NCI-H446 (cell line): ENCODE measurements at places on chromosomes 3 and 15.

GRCh38 chr3:171156401-171157010 lies 130.0 kb upstream of the SLC2A2 start:
- no peak for DNase-seq

GRCh38 chr3:45772341-45773035 lies 23.8 kb downstream of the SLC6A20 start:
- no peak for DNase-seq

DNA sequence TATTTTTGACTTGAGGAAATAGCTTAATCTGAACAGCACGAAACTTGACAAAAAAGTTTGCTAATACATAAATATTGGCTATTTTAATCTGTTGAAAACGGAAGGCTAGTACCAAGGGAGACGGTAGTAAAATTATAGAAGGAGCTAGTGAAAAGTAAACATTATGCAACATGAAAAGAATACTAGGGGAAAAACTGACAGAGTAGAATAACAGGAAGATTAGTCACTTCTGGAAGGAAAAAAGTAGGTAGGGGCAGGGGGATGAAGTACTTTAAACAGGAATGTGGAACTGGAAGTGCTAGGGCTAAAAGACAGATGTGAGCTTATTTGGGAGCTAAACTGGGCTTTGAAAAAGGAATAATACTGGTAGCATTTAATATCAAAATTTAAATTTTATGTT lies 60.1 kb downstream of the MBNL1 start:
- DNase-seq, result no peak

DNA sequence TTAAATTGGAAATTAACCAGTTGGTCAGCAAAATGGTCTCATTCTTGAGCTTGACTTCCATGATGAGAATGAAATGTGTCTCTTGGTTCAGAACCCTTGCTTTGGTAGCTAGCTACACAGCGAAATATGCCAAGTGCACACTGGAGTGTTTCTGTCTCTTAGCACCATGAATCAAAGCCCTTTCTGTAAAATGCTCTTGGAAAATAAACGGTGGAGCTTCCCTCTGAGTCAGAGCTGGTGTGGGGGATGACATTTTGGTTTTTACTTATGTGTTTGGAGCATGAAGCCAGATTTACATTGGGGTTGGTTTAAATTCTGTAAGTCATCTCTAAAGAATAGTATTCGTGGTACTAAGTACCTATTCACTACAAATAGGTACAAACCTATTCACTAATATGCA lies 85.1 kb upstream of the NANOGP8 start:
- no peak for DNase-seq
